ENCODE measurements at places on chromosomes 1 and 21.

DNA sequence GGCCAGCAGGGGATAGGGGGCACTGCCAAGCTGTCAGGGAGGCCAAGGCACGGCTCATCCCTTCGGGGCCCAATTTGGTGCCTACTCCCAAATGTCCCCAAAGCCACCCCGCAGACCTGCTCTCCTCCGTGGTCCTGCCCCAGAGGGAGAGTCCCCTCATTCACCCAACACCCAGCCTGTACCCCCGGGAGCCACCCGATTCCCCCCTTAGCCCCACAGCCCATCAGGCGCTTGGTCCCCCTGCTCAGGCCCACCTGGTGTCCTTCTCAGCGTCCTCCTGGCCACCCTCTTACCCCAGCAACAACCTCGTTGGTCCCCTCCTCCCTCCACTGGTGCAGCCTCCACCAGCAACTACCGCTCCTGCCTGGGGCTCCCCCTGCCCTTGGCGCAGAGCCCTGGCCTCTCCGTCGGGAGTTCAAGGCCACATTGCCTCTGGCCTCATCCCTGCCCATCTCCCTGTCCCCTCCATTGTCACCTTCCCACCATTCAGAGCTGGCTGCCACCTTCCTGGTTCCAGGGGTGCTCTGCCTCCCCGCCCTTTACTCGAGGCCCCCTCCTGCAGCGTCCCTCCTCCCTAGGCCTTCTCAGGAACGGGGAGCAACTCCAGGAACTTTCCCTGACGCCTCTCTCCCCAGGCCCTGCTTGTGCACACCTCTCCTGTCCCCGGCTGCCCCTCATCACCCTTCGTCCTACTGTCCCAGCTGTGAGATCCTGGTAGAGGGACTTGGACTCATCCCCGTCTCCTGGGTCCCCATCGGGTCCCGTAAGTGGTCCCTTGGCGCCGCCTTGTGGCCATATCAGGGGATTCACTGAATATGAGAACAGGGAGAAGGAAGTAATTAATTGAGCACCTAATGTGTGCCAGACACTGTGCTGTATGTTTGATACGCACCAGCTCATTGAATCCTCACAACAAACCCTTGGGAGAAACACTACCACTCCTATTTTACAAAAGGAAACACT, 73.9 kb downstream of the RAP1GAP start:
- no peak for DNase-seq

DNA sequence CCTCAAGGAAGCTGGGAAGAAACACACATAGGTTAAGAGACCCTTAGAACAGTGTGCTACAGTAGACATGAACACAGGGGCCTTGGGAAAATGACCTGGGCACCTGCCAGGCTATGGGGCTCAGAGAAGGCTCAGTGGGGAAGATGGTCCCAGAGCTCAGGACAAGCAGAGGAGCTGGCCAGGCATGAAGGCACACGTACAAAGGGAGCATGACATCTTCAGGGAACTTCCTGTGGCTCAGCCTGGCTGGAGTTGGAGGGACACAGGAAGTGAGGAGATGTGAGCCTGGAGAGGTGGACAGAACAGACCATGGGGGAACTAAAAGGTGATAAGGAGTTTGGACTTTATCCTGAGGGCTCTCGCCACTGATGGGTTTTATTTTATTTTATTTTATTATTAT, 3.8 kb upstream of the SLC50A1 start:
- no peak for DNase-seq

DNA sequence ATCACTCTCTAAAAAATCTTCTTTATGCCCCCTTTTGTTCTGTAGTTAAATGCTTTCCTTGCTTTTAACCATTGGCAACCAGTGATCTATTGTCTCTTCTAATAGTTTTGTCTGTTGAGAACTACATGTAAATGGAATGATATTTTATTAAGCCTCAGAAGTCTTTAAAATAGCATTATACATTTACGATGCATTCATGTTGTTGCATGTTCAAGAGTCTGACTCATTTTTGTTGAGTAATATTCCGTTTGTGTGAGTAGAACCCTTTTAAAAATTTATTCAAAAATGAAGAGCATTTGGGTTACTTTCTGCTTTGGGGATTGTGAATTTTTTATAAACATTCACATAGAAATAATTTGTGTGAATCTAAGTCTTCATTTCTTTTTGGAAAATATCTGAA, 1352.9 kb downstream of the NCAM2 start:
- DNase-seq, result no peak

DNA sequence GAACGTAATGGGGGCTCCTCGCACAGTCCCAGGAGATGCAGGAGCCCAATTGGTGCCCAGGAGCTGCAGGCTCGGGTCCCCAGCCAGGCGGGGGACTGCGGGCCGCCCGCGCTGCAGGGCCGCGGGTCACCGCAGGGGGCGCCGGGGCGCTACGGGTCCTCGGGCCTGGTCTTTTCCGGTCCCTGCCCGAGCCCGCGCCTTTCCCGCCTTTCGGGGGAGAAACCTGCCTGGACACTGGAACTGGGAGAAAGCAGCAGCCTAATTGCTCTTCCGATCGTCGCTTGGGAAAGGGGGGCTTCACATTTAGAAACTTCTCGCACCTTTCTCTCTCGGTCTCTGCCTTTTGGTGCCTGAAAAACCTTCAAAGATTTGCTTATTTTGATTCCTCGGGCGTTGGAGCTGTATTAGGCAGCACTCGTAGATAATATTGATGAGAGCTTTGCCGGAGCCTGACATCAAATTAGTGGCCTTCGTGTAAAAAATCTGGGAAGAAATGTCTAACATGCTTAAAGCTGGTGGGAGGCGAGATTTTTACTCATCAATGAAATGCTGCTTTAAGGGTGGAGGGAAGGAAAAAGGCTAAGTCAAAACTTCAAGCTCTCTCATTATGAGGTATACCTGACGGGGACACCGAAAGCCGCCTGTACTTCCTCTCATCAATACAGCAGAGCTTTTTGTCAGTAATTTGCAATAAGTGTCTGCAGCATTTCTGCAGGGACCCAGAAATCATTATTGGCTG, 12.6 kb upstream of the BARHL2 start:
- DNase-seq, result no peak

GRCh38 chr1:236165238-236165981, 23.1 kb downstream of the GPR137B start:
- no peak for DNase-seq

GRCh38 chr1:212007886-212008285, 27.5 kb downstream of the INTS7 start:
- no peak for DNase-seq

- no peak for DNase-seq
Measured at GRCh38 chr1:218466341-218467010, 121.3 kb downstream of the TGFB2 start.

DNA sequence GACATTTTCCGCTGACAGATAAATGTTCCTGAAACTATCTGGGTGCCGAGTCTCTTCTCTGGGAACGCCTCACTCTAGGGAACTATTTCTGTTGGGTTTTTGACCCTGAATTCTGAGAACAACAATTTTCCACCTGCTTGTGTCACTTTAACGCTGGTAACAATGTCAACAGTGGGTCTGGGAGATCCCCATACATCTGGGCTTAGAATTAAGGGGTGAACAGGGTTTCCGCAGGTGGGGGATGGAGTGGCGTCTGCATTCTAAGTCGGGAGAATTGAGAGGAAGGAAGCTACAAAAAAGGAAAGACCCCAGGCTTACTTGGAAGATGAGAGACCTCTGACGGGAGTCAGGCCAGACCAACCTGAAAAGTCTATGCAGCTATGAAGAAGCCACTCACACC, 8.7 kb downstream of the CD247 start:
- DNase-seq, result no peak

DNA sequence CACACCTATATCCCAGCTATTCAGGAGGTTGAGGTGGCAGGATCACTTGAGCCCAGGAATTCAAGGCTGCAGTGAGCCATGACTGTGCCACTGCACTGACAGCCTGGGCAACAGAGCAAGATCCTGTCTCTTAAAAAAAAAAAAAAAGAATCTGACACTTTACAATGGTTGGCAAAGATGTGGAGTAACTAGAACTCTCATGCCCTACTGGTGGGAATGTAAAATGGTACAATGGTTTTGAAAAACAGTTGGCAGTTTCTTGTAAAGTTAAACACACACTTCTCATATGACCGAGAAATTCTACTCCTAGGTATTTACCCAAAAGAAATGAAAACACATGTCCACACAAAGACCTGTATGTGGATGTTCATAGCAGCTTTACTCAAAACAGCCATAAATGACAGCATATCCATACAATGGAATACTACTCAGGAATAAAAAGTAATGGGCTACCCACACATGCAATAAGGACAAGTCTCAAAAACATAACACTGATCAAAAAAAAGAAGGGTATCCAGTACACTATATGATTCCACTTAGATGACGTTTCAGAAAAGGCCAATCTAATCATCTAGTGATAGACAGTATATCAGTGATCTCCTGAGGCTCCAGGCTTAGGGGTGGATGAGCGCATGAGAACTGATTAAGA, 58.1 kb downstream of the HLCS start:
- DNase-seq, result no peak

- no peak for DNase-seq
Measured at GRCh38 chr1:46519209-46519608, 29.6 kb downstream of the DMBX1 start.

GRCh38 chr1:116357487-116357886, 15.6 kb upstream of the ATP1A1 start:
- no peak for DNase-seq

DNA sequence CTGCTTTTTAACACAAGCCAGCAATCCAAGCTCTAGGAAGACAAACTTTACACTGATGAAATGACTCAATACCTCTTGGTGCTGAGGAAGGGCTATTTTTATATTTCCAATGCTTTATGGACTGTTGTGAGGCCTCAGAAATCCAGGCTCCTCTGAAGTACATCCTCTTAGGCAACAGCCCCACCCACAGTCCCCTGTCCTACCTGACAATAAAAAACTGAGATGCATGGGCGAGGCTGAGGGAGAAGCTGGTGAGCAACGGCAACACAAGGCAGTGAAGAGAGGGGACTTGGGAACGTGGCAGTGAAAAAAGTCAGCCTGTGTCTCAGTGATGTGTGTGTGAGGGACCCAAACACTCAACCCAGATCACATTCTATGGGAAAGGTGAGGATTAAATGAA, 10.1 kb upstream of the CPT2 start:
- no peak for DNase-seq

GRCh38 chr1:224696891-224697765, 81.0 kb downstream of the CNIH3 start:
- no peak for DNase-seq

DNA sequence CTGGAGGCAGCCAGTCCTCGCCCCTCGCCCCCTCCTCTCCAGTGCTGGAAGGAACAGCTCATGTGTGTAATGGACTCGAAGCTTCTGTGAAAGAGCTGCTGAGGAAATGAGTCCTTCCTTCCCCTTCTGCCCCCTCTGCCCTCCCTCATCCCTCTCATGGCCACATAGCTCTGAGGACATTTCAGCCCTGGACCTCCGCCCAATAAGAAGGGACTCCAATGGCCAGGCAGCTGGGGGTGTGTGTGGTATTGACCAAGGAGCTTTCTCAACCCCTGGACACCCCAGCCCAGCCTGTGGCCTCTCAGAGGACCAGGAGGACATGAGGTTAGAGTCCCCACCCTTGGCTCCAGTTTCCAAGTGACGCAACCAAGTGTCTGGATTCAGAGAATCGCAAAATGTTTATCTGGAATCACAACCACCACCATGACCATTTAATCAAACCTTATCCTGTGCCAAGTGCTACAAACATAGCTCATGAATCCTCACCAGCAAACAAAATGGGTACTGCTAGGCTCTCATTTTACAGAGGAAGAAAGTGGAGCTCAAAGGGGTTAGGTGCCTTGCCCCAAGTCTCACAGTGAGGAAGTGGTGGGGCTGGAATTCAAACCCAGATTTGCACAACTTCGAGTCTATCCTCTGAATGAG, 47.8 kb upstream of the ECE1 start:
- DNase-seq, result peak; percentile 61

DNA sequence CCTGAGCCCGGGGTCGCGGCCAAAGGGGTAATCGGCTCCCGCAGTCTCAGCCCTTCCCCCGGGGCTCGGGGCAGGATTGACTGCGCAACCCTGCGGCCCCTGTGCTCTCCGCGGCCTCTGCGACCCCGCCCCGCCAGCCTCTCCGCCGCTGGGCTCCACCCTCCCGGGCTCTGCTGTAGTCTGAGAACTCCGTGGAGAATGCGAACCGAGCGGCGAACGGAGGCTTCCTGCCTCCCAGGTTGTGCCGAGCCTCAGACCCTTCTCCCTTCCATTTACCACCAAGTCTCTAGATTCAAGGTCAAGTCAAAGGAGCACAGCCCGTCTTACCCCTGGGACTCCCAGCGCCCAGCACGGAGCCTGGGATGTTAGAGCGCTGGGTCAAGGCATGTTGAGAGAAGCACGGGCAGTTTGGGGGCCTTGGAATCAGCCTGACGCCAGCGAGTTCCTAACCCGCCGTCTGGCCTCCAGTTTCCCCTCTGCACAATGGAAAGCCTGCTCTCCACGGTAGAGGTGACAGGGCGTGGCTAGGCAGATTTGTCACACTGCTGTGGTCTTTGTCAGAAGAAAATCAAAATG, 3.0 kb downstream of the ATP2B4 start:
- no peak for DNase-seq
